ENCODE measurements at places on chromosomes 7 and 10.

GRCh38 chr10:22252801-22253579 lies 35.2 kb upstream of the EBLN1 start:
- no peak for DNase-seq

DNA sequence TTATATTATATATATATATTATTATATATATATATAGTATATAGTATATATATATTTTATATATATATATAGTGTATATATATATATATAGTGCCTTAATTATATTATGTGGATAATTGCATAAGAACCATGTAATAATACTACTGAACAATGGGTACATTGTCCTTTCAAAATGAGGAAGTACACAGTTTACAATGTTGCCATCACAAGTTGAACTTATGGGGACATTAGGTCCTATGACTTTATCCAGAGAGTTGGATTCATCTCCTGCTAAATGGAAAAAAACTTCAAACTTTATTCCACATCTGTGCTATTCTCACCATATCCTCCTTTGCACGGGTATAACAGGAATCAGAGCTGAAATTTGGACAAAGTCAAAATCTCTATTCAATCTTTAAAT lies 105.0 kb upstream of the AGR3 start:
- no peak for DNase-seq

GRCh38 chr10:21368022-21368582 lies 157.4 kb downstream of the SKIDA1 start:
- DNase-seq: no peak

GRCh38 chr7:79185605-79186004 lies 267.9 kb downstream of the MAGI2 start:
- no peak for DNase-seq

- DNase-seq: no peak
Observed at GRCh38 chr10:4586776-4587175, 239.2 kb upstream of the AKR1E2 start.
